HTR-8/SVneo (cell line): ENCODE measurements at places on chromosomes 5 and 9.

DNA sequence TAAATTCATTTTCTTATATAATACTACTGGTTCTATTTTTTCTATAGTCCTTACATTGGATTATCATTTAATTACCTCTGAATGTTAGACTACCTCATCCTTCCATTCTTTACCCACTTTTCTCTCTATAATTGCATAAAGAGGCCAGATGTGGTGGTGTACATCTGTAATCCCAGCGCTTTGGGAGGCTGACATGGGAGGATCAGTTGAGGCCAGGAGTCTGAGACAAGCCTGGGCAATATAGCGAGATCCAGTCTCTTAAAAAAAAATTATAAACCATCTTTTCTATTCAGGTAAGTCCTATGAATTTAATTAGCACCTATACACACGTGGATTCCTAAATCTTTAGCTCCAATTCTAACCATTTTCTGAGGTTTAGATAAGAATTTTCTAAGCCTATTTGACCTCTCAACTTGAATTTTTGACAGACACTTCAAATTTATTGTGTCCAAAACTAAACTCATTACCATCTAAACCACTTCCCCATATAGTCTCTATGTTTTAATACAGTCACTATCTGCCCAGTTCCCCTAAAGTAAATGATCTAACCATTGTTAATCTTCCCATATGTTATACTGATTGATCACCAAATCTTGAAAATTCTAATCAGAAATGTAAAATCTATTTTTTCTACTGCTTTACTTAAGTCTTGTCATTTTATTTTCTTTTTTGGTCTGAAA is 33.0 kb upstream of the CHD1 start:
- DNase-seq: no peak

- DNase-seq: no peak
Observed at GRCh38 chr9:109963079-109963478, 183.1 kb downstream of the PALM2AKAP2 start.

DNA sequence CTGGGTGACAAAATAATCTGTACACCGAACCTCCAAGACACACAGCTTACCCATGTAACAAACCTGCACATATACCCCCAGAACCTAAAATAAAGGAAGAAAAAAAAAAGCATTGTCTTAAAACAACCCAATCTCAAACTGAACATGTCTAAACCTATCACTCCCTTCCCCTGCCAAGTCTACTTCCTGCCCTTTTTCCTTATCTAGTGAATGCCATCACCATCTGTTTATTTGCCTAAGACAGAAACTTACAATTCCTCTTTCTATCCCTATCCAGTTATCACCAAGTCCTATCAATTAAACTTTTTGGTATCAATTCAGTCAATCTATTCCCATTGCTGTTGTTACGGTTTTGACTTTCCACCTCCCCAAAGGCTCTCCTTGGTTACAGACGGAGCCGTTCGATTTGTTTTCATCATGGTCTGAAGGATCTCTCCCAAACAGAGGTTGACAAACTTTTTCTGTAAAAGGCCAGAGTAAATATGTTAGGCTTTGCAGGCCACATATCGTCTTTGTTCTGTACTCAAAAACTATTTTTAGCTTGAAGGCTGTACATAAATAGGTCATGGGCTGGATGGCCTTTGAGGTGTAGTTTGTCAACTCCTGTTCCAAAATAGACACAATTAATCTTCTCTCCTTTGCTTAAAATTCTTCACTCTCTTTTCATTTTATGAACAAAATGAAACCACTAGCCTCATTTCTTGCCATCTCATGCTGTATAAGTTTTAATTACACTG is 12.1 kb downstream of the NOL8 start:
- no peak for DNase-seq

DNA sequence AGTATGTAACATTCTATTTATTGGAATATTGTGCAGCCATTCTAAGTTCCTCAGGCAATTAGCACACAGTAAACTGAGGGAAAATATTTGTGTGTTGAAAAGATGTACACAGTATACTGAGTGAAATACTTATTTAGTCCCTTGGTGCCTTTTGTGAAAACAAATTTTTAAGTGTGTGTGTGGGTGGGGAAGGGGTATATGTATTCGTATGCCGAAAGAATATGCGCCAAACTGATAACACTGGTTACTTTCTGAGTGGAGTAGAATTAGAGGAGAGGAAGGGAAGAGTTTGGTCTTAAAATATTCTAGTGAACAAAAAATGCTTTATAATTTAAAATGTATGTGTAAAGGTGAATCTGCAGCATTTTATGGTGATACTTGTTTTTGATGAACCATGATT is 3.1 kb downstream of the DCP2 start:
- no peak for DNase-seq

DNA sequence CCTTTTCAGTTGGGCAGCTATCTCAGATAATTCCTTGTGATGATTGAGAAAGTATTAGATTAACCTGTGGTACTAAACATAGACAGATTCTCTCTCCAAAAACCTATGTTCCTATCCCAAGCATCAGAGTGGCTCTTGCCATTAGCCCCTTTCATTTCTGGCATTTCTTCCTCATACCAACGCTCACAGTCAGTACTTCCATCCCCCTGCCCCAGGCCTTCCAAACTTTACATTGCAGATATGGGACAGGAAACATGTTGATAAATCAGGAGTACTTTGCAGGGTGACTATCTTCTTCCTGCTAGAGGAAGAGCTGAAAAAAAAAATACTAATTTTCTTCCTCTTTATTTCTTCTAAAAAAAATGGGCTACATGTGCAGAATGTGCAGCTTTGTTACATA is 442.6 kb upstream of the RGMB start:
- DNase-seq: no peak

GRCh38 chr5:76964060-76964459 is 11.2 kb downstream of the CRHBP start:
- DNase-seq: no peak

DNA sequence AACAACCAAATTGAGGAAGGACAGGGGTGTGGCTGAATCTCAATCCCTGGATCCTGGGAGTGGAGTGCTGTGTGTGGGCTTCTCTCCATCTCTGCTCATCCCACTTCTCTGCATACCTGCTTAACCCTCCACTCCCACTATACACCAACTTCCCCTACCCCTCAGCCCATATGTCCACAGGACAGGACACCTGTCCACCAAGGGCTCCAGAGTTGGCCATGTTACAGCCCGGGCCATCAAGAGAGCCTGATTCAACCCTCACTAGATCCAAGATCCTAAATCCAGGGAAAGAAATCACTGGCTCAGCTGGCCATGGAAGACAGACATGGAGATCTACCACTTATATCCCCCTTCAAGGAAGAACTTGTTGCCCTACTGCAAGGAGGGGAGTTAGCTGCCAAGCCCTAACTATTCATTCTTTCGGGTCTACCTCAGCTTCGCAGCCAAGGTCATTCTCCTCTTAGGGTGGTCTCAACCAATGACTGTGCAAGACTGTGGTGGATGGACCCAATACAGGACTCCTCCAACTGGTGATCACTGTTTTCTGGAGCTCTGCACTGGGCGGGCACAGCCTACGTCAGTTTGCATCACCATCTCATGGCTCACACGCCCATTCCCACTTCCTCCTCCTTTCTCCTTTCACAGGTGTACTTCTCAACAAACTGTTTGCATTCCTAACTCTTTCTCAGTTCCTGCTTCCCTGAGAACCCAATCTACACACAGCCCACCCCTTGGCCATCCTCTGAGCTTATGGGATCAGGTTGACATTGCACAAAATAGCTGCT is 53.7 kb upstream of the ZBTB43 start:
- no peak for DNase-seq

DNA sequence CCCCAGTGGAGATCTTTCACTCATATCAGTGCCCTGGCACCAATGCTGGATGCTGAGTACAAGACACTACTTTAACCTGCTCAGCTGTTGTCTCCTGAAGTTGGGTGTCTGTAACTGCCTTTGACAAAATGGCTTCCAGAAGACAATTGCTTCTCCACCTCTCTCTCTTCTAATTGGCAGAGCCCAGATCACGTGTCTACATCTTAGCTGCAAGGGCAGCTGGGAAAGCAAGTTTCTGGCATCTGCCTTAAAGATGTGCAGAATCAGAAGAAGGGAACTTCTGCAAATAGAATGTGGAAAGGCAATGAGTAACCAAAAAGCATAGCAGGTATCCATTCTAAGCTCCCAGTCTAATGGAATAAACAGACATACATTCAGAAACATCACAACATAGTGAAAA is 81.1 kb downstream of the PDZD2 start:
- no peak for DNase-seq

DNA sequence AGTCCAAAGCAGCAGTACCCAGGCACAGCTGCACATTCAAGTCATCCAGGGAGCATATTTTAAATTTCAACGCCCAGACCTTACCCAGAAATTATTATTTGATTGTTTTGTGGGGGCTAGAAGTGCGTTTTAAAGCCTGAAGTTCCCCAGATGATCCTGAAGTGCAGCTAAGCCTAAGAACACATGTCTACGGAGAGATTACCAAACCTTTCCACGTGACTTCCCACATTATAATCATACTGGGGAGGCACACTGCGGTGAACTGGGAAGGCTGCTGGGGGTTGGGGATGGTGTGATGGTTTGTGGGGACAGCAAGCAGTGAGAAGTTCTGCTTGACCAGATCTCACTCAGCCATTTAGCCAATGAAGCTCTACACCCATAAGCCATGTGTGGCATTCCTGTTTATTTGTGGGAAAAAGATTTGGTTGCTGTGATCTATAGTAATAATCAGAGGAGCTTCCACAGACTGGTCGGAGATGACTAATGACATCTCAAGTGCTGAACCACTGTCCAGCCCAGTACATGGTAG is 93.4 kb upstream of the CDH6 start:
- no peak for DNase-seq

DNA sequence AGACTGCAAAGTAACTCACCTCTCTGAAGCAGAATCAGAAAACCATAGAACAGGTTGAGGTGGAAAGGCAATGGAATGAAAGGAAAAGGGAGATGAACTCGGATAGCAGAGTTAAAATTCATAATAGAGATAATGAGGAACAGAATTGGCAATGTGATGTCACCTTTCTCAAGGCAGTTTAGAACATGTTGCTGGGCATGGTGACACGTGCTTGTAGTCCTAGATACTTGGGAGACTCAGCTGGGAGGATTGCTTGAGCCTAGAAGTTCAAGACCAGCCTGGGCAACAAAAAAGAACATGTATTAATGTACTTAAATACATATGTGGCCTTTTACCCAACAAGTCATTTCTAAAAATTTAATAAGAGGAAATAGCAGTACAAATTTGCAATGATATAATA is 81.6 kb upstream of the MIER3 start:
- no peak for DNase-seq

- no peak for DNase-seq
Observed at GRCh38 chr5:41637424-41637823, 127.0 kb upstream of the PLCXD3 start.

GRCh38 chr5:111268300-111268699 is 44.1 kb downstream of the CAMK4 start:
- DNase-seq: no peak

- no peak for DNase-seq
Observed at GRCh38 chr5:77425998-77426659, 66.0 kb downstream of the WDR41 start.

DNA sequence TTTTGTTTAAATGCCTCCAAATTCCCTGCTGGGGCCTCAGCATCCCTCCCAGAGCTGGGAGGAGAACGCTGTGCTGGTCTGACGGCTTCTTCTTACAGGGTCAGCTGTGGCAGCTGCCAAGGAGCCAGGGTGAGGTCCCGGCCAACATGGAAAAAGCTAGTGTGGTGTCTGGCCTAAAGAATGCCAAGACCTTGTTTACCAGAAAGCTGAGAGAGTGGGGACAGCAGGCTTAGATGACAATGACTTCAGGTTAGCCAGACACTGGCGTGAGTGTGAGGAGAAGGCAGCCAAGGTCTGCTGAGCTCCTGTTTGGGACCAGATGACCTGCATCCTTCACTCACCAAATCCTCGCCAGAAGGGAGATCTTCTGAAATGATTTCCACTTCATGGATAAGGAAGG is 112.5 kb downstream of the CRB2 start:
- DNase-seq: no peak

GRCh38 chr5:1417586-1418225 is 27.5 kb downstream of the SLC6A3 start:
- no peak for DNase-seq

DNA sequence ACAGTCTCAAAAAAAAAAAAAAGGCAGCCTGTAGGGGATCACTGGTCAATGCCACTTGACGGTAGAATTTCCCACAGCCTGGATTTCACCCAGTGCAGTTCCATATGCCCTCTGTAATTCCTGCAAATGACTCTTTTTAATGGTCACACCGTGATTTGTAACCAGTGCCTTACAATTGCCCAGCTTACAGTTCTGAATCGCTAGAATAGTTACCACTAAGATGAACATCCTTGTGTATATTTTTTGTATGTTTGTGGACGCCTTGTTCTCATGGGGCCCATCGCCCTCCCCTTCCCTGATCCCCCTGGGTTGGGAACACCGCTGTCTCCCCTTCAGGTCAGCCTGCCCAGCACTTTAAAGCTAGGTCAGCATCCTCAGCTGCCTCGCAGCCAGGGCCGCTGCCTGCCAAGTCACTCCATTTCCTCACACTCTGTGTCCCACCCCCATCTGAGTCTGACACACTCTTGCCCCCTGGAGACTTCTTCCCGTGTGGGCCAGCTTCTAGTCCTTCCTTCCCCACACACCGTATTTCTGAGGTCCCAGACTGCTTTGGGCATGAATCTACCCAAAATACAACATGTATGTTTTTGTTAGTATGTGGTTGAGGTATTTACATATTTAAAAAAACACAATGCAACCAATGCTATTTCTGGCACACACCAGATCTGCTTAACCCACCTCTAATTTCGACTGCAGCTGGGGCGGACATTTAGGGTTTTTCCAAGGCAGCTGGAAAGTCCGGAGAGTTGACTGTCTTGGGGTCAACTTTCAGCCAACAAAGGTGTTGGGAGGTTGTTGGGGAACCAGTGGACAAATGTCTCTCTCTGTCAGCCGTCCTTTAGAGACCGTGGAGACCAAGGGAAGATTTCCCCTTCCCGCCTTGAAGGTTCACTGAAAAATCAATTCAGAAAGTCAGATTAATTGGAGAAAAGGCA is 120.5 kb upstream of the NEK6 start:
- DNase-seq: no peak

DNA sequence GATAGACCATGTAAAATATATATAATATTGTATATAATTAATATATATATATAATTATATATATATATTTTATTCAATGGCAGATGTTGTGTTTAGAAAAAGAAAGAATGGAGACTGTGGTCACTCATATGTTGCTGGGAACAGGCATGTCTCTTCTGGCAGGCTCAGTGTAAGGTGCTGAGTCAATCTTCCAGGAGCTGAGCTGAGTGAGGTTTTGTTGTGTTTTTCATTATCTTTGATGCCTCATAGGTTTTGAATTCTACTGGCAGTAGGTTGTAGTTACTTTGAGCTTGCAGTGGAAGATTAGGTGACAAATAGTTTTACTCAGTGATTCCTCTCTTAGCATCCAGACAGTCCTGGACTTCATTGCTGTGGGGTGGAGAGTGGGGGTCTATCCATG is 561.3 kb downstream of the IRX1 start:
- DNase-seq: no peak

GRCh38 chr5:41275813-41276512 is 62.6 kb upstream of the C6 start:
- DNase-seq: no peak

DNA sequence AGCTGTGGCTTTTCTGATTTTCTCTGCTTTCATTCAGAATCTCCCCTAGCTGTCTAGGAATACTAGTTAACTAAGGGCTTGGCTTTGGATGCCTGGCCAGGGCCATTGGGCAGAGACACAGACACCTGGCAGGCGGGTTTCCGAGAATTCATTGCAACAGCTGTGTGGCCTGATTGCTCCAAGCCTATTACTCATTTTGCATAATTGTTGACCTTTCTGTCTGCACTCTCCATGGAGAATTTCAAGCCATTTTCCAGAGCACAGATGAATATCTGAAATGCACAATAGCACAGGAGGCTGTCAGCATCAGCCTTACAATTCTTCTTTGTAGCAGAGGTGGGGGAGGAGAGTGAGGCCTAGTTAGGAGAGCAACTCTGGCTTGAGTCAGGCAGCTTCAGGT is 310.5 kb downstream of the DMAC1 start:
- DNase-seq: no peak
